ENCODE measurements at places on chromosomes 5 and 9. TPM values are rescaled to one million over a fixed set of nuclear protein-coding genes. Genes with fewer than 3 reads are reported as not detected.

- DNase-seq, result no peak
These were observed 40.1 kb downstream of the IQGAP2 start for GRCh38 chr5:76443066-76443800.

GRCh38 chr9:4097515-4097914 lies 202.4 kb downstream of the GLIS3 start:
- DNase-seq, result no peak

DNA sequence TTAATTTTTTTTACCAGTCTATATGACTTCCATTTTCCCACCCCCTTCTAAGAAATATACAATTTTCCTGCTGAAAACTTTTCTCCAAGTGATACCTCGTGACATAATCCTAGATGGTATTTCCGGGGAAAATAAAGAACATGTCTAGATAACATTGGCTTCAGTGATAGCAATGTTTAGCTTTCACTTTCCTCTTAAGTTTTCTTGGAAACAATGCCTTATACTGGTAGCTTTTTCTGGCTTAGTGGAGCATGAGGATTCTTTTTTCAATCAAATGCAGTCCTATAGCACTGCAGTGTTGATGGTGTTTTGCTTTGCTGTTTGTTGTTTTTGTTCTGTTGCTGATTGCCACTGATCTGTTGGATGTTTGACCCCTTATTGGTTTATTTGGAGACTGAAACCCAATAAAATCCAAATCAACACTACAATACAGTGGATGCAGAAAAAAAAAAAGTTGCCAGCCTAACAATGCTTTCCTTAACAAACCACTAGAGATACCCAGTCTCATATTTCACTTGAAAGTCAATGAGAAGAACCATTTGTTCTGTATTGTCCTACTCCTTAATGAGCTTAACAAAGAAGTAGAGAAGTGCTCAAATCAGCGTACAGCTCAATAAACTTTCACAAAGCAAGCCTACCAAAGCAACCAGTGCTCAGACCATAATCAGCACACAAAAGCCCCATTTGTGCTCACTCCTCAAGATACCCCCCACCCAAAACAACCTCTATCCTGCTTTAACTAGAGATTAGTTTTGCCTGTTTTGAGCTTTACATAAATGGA lies 74.2 kb upstream of the GRAMD2B start:
- no peak for DNase-seq

DNA sequence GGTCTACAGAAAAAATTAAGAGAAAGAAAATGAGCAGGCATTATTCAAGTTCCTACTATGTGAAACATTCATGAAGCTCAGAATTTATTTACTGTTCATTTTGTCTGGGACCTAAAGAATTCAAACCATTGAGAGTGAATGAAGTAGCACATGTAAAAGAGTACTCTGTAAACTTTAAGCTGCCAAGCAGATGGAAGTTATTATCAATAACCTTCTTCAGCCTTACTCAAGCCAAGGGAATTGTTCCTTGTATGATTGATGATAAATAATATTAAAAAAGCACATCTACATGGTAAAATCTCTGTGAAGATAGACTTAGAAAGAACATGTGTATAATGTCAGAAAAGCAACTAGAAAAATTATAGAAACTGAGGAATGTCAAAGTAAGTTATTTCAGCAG lies 17.8 kb upstream of the GLIS3 start:
- no peak for DNase-seq

DNA sequence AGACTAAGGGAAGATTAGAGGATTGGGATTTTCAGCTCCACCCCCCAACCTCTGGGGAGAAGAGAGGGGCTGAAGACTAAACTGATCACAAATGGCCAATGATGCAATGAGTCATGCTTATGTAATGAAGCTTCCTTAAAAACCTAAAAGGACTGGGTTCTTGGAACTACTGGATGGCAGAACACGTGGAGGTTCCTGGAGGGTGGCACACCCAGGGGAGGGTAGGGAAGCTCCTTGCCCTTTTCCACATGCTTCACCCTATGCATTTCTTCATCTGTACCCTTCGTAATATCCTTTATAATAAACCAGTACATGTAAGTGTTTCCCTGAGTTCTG lies 48.6 kb downstream of the ARHGEF28 start:
- no peak for DNase-seq

DNA sequence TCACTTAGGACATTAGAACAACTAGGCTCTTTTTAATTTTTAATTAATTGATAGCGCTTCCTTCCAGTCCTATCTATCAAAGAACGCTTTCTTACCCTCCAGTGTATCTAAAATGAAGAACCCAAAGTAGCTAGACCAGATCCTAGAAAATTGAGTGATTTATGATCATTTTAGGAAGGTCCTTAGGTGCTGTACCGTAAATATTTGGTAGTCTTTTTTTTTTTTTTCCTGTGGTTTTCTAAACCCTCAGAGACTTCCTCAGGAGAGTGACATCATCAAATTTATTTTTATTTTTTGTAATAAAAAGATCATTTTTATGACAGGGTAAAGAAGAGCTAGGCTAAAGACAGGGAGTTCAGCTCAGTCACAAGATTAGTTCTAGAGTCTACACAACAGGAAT lies 197.4 kb downstream of the WDR70 start:
- DNase-seq, result no peak

- DNase-seq, result no peak
These were observed 28.7 kb downstream of the ANKRD33B start for GRCh38 chr5:10592601-10593000.

DNA sequence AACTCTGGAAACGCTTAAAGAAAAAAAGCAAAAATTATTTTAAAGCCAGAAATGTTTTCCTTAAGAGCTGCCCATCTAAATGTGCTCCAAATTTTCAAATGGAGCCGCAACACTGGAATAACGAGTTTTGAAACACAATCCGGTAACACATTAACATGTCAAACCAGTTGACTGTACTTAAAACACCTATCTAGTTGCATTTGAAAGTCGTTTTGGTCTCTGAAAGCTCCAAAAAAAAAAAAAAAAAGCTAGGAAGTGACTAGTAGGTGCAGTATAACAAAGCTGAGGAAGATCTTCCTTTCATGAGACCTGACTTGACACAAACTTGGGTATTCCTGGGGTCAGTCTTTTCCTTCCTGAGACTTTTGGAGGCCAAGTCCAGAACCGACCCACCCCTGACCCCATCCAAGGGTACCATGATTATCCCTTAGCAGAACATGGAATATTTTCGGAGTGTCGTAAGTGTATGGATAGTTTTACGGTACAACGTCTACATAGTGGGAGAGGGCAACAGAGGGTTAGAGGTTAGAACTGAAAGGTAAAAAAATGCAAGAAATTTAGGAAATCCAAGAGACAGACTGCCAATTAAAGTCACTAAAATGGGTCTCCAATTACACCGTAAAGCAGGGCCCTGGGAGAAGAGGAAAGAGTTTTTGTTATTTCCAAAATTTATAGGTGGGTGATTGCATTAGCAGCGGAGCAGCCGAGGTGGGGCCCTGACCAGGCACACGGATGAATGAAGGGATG lies 812 bp downstream of the CETN3 start:
- DNase-seq, result no peak

GRCh38 chr9:93263334-93264229 lies 79.6 kb downstream of the WNK2 start:
- DNase-seq, result peak; percentile 62

DNA sequence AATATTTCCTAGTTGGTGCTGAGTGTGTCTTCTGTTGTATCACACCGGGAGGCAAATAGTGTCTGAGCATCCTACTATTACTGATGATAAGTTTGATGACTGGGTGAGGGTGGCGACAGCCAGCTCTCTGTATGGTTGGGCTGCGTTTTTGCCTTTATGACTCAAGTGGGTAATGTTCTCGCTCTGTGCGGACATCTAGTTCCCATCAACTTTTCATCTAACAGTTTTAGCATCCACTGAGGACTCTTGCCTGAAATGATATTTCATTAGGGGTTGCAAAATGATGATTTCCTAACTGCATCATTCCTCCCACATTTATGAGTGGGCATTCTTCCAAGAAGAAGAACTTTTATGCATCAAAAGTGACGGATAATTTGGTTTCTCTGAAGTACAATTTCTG lies 26.5 kb downstream of the HMCN2 start:
- no peak for DNase-seq

GRCh38 chr9:91056917-91057316 lies 255.3 kb downstream of the SYK start:
- DNase-seq, result no peak

DNA sequence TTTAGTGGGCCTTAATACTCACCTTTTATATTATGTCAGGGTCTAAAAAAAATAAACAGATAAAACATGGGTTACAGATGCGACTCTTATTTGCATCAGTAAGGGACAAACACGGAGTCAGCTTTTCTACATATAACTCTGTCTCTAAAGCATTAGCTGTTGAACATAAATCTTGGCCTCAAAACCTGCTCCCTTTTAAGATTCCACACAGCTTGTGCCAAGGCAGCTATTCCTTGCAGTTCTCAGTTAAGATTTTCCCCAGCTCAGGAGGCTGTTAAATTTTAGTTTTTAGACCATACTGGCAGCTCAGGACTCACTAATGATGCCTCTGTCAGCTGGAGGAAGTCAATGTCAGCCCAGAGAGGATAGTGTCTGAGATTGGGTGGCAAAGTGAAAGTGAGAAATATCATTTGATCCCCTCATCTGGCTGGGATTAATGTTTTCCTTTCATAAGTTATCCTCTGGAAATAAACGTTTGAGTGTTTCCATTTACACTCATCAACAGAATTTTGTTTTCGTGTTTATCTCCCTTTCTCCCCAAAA lies 287.5 kb downstream of the ELAVL2 start:
- no peak for DNase-seq

GRCh38 chr5:192970-193831 lies 1.9 kb downstream of the LRRC14B start:
- DNase-seq, result no peak

DNA sequence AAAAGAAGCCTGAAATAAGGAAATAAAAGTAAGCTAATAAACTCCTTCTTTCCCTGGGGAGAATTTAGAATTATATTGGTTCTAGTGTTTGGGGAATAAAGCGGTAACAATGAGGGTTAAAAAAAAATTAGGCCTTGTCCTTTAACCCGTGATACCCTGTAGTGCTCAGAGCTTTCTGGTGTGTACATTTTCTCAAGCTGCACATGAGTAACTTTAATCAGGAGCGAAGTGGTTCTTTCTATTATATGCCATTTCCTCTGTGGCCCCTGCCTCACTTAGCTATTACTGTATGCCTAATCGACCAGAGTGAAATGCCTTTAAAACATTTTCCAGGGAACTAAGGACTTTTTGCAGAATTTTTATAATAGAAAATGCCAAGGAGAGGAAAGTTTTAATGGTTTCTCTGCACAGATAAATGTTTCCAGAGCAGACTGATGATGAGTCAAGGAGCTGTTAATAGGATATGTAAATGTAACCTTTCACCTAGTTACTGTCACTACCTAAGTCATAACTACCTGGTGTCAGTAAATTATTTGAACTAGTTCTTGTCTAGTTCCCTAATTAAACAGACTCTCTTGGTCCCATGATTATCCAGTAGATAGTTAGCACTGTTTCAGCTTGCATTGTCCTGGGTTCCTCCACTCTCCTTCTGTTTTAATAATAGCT lies 7.6 kb downstream of the PAM start:
- no peak for DNase-seq

DNA sequence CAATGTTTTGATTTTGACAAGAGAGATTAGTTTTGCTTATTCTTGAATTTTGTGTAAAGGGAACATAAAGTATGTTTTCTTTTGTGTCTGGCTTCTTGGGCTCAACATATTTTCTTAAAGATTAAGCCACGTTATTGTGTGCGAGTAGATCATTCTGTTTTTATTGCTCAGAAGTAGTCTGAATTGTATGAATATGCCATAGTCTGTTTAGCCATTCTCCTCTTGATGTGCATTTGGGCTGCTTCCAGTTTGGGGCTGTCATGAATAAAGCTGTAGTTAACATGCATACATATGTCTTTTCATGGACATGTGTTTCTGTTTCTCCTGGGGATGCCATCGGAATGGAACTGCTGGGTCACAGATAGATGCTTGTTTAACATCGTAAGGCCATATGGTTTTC lies 198.9 kb downstream of the FANCC start:
- no peak for DNase-seq

DNA sequence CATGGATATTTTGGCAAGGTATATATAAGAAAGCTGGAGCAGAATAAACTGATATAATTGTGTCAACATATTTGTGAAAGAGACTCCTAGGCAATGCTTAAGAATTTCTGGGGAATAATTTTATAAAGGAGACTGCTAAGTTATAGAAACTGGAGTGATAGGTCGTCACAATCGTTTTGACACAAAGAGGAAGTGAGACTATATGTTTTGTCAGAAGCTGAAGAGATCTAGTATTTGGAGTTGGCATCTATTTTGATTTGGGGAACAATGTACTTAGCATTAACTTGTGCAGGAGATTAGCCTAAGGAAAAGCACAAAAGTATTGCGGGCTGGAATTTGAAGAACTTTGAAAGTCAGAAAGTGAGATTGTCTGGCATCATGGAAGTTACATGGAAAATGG lies 582.5 kb downstream of the TAF11L14 start:
- DNase-seq, result no peak

- DNase-seq, result no peak
These were observed 3.2 kb downstream of the SH3RF2 start for GRCh38 chr5:145939540-145940065.

DNA sequence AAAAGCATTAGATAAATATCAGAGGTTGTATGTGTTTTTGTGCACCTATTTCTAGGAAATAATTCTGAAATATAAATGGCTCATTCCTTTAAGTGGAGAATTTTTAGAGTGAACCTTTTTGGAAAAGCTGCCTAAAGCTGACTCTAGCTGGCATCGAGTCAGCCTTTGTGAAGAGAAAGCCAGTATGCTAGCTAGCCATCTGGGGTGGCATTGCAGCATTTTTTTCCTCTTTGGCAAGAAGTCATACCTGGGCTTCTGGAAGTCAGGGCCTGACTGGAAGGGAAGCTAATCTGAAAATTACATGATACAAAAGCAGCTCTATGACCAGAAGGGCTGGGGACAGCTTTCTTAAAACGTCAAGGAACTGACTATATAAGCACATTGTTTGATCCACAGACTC lies 19.7 kb downstream of the ANP32B start:
- no peak for DNase-seq

- no peak for DNase-seq
These were observed 17.2 kb downstream of the OR2S2 start for GRCh38 chr9:35940458-35941407.

DNA sequence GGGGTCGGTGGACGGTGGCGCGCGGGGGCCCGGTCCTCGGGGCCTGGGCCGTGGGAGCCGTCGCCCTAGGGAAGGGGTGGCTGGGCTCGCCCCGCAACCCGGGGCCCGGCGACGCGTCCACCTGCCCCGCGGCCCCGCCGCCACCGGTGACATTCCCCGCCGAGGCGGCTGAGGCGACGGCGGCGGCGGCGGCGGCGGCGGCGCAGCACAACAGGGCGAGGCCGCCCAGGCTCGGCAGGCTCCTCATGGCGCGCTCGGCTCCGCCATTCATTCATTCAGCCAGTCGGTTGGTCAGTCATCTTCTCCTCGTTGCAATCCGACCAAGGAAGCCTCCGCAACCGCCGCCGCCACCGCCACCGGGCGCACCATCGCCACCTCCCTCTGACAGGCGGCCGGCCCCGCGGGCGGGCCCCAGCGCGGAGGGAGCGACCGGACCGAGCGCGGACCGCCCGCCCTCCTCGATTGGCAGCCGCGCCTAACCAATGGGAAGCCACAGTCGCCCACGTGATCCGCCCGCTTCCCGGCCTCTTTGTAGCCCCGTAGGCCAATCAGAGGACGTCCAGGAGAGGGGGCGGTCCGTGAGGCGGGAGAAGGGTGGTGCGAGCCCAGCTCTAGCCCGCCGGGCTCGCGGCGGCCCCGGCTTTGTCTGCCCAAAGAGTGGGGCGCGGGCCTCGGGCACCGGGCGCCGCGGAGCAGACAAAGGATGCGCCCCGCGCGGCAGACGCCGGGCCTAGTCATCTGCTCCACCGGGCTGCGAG lies at the start of gene MEGF9:
MEGF9 (minus strand) TSS at position 383 of the 758 bp plus-strand sequence; CDS start at position 271, 112 bp downstream.
- DNase-seq, result peak; percentile 96

RLN1 gene
- total RNA-seq, result 0.41 TPM

PCDHA12 gene
- total RNA-seq, result 10.2 TPM

PCDHA9 gene
- 2.5 TPM for total RNA-seq

All from type B pancreatic cell (in vitro differentiated cells).